ENCODE measurements at places on chromosomes 3 and 15.
A peak's percentile ranks its signal among the peaks of the same experiment; 100 is the strongest.

DNA sequence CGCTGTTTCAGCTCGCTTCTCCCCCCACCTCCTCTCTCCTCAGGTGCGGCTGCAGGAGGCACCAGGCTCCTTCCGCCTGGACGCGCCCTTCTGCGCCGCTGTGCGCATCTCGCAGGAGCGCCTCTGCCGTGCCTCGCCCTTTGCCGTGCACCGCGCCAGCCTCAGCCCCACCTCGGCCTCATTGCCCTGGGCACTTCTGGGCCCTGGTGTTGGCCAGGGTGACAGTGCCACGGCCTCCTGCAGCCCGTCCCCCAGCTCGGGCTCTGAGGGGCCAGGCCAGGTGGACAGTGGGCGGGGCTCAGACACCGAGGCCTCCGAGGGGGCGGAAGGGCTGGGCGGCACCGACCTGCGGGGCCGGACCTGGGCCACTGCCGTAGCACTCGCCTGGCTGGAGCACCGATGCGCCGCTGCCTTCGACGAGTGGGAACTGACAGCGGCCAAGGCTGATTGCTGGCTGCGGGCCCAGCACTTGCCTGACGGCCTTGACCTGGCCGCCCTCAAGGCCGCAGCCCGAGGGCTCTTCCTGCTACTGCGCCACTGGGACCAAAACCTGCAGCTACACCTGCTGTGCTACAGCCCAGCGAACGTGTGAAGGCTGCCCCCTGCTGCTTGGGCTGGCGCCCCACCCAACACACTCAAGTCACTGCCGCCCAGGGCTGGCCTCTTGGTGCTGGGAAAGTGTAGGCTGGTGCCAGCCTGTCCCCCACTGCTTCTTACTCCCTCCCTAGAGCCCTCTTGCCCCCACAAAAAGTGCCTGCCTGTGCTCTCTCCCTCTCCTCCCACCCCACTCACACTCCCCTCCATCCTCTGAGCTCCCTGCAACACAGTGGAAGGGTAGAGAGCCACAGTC is 7.1 kb downstream of the ALG3 start:
- peak; percentile 64 for DNase-seq

GRCh38 chr15:45704329-45705249 is 69.8 kb downstream of the SQOR start:
- DNase-seq, result no peak

- DNase-seq, result no peak
Measured at GRCh38 chr15:36529296-36530011, 50.0 kb upstream of the CDIN1 start.

GRCh38 chr3:135246027-135246426 is 451.0 kb downstream of the EPHB1 start:
- DNase-seq, result no peak

DNA sequence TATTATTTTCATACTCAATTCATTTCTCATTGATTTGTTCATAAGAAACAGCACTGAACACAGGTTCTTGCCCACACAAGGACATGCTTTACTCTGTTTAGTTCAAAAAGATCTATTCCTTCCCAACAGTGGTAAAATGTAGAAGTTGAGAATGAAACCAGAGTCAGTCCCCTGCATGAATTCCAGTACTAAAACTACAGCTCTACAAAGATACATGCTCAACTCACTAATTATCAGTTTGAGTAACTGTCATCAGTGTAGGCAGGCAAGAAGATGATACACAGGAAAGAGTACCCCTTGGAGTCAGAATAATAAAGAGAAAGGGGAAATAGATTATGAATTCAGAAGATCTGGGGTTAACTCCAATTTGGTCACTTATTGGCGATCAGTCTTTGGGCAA is 43.2 kb downstream of the NR2E3 start:
- no peak for DNase-seq

DNA sequence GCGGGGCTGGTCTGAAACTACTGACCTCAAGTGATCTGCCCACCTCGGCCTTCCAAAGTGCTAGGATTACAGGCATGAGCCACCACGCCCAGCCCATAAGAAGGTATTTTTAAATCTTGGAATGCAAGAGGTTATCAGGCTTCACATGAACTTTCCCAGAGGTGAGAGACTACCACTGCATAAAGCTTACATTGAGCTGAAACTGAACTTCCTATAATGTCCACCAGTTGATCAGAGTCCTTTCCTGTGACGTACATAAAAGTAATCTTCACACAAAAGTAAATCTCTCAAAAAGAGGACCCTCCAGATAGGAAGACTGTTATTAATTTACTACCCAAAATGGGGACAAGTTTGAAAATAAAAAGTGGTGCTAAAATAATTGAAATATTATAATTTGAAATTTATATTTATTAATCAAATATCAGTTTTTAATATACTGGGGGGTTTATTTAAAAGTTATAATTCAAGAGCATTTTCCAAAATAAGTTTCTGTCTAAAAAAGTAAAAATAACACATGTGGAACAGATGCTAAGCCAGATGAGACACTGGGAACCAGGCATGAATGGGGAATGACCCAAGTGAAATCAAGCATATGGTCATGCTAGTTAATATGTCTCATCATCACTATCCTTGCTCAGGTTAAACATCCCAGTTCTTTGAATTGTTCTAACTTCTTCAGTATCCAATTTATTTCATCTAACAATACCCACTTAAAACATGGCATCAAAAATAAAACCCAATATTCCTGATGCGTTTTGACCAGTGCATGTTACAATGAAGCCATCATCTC is 269.9 kb upstream of the UBE2E2 start:
- DNase-seq, result no peak

DNA sequence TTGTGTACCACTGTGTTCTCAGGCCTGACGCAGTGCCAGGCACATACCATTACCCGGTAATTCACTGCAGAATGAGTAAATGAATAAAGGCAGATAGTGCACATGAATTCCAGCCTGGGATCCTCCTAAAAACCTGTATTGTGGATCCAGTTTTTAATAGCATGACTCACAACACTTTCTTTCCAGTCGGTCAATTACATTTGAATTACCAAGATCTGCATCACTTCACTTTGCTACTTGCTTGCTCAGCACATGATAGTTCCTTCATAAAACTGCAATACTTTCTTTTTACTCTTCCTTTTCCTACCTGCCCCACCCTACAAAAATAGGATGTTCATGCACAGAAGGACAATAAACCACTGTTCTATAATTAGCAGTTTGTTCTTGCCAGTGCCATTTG is 553.8 kb downstream of the MAGI1 start:
- DNase-seq, result no peak

DNA sequence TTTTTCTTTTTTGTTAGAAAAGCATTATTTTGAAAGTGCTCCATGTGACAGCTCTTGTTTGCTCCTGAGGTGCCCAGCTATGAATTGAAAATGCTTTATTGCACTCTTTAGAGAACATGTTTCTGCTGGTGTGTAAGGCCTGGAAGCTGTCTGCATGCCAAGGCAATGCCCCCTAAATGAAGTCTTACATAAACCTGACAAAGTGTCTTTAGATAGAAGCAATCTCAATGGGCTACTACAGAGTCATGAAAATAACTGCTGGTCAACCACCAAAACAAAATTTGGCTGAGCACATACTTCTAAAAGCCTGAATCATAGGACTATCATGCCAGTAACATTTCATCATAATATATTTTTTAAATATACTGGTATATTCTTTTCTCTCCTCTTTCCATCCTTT is 178.7 kb downstream of the THRB start:
- no peak for DNase-seq

DNA sequence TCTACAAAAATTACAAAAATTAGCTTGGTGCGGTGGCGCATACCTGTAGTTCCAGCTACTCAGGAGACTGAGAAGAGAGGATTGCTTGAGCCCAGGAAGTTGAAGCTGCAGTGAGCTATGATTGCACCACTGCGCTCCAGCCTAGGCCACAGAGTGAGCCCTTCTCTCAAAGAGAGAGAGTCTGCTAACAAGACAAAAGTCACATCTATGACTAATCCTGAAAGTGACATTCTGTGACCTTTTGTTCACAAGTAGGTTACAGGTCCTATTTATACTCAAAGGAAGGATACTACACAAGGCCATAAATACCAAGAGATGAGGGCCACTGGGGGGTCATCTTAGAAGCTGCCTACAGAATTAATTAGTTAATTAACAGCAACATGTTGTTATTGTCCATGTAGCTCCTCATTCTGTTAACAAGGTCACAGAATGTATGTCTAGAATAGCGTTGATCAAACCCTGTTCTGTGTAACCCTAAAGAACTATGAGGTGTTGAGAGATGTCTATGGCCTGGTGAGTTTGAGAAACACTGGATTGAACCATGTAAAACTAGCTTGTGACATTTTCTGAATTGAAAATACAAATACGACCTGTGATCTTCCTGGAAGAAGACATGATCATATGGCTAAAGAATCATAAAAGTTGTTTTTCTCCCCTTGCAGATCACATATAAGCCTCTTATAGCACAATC is 97.0 kb downstream of the SAMMSON start:
- DNase-seq, result no peak

GRCh38 chr3:128503164-128503651 is 10.2 kb upstream of the GATA2 start:
- DNase-seq, result no peak

DNA sequence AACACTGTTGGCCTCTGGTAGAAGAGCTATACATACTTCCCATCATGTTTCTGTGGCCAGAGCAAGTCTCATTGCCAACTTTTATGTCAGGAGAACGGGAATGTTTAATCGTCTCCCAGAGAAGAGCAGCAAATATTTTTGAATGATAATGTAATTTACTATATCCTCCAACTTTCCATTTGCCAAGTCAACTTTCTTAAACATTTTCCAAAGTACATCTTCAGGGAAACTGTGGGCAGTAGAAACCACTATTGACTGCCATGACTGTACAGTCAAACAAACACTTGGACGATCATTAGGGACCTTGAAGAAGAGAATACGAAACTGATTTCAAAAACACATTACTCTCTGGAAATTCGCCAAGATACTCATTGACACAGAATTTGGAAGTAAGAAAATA is 201.5 kb downstream of the GABRB3 start:
- DNase-seq, result no peak

- no peak for DNase-seq
Measured at GRCh38 chr15:44971036-44971435, 14.5 kb downstream of the TERB2 start.

- no peak for DNase-seq
Measured at GRCh38 chr3:148254402-148254801, 443.3 kb upstream of the AGTR1 start.

DNA sequence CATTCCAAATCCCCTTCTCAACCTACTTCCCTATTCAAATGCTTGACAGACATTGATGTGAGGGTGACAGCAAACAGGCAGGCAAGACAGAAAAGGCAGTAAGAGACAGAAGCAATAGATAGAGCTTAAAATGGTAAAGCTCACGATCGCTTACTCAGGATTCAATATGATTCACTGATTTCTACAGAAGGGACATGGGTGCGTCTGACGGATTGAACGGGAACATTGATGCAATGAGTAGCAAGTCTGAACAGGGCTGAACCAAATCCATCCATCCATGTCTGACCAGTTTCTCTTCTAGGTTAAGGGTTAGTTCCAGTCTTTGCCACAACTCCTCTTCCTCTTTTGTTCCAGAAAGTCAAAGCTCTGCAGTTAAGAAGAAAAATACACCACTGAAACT is 35.1 kb downstream of the P2RY1 start:
- DNase-seq, result peak; percentile 46

DNA sequence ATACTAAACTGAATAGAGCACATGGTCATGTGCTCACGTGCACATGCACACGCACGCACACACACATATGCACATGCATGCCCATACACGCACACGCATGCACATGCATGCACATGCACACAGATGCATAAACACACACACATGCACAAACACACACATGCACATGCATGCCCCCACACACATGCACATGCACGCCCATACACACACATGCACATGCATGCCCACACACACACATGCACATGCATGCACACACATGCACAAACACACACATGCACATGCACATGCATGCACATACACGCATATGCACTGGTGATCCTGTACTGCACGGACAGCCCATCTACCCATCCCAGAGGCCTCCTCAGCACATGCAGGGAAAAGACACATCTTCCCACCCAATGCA is 426.6 kb downstream of the OCA2 start:
- no peak for DNase-seq

- DNase-seq, result no peak
Measured at GRCh38 chr3:69439643-69440270, 53.9 kb upstream of the FRMD4B start.

DNA sequence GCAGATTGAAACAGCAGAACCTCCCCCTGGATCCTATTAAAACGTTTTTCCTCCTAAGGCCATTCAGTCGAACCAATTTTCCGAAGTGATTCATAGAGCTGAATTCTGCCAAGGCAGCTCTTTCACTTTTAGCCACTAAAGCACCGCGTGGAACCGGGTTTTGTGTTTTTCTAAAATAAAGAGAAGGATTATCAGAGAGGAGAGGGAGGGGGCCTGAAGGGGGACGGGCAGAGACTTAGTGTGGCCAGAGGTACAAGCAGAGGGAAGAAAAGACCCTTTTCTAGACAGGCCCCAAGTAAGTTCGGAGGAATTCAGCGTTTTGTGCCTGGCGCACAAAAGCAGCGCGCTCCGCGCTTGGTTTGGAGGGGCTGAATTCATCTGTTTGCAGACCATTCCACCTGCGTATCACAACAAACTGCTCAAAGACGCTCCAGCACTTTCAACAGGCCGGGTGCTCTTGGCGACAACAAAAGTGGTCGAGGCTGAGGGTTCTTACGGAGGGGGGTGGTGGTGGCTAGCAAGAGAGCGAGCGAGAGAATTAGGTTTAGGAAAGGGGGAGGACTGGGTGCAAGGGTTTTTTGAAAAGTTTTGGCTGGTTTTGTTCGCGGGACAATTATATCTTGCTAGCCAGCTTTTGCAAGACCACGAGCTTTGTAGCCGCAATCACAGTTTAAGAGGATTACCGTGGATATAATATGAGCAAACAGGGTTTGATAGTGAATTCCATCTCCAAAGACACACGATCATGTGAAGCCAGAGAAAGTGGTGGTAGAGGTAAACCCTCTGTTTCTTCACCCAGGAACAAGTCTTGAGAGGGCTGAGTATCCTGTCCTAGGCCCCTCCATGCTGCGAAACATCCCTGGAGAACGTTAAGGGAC is 1.2 kb upstream of the FEZF2 start:
- no peak for DNase-seq

DNA sequence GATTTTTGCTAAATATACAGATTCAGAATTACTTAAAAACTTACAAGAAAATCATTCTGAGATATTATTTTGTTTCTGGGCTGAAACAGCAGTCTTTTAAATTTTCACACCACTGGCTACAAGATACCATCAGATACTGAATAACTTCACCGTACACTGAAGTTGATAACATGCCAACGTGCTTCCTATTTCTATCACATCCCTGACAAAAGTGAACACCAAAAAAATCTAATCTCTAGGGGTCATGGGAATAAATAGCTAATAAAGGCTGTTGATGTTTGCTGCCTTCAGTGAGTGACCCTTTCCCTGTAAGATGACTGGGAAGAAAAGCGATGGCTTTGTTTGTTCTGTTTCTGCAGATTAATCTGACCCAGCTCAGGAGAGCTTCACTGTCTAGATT is 120.5 kb downstream of the DUT start:
- no peak for DNase-seq
